Dermis microvascular lymphatic vessel endothelial cell (primary cell): ENCODE measurements at places on chromosomes 12 and 14. TPM values are rescaled to one million over a fixed set of nuclear protein-coding genes. Genes with fewer than 3 reads are reported as not detected.

Gene CLEC12A
- total RNA-seq: not detected in 2 replicates

Gene LRR1
- total RNA-seq: 11.4 and 25.0 TPM in 2 replicates

Gene TEX52
- not detected in 2 replicates for total RNA-seq

DNA sequence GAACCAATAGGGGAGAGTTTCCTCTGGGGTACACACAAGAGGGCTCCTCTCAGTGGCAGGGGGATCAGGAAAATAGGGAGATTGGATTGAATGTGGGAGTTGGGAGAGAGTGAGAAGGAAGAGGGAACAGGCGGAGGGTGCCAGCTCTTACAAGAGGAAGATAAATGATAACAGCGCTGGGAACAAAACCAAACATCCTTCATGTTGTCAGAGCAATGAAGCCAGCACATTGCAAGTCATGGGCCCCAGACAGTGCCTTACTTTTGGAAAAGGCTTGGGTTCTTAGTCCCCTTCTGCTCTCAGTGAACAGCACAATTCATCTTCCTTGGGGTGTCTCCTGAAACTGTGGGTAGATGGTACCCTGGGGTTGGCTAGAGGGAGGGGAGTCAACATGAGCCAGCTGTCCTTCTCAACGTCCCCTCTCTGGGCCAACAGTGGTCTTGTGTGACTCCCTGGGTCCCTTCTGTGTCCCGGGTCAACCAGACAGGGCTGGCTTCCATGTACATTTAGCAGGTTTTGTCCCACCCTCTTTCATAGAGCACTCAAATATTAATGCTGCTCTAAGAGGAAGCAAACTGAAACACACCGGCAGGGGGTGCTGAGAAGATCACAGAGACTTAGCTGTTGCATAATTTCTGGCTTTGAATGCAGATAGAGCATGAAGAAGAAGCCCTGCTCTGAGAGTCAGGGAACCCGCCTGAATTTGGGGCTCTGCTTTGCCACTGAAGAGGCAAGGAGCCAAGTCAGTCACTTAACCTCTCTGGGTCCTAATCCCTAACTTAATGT lies 138.5 kb downstream of the ESRRB start:
- DNase-seq: peak; percentile 21

- DNase-seq: no peak
Measured at GRCh38 chr14:32044454-32044853, 32.6 kb upstream of the ARHGAP5 start.
